Eye (tissue), 1 donor: ENCODE measurements at places on chromosomes 13 and 19.

- DNase-seq, result no peak
Observed at GRCh38 chr13:44389876-44390275, 16.3 kb downstream of the SERP2 start.

DNA sequence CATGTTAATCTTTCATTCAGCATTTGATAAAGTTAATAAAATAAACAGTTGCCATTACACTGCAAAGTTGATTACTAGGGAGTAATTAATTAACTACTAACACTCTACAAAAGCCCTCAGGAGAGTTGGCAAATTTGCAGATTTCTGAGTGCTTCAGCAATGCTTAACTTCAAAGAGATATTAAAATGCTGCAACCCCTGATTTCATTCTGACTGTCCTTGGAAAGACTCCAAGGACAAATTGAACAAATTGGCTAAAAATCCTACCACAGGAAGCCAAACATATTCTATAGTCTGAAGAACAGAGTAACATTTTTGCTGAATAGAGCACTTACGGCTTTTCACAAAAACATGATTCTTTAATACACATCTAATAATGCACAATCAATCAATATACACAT lies 1543.0 kb downstream of the SLITRK5 start:
- DNase-seq, result no peak

DNA sequence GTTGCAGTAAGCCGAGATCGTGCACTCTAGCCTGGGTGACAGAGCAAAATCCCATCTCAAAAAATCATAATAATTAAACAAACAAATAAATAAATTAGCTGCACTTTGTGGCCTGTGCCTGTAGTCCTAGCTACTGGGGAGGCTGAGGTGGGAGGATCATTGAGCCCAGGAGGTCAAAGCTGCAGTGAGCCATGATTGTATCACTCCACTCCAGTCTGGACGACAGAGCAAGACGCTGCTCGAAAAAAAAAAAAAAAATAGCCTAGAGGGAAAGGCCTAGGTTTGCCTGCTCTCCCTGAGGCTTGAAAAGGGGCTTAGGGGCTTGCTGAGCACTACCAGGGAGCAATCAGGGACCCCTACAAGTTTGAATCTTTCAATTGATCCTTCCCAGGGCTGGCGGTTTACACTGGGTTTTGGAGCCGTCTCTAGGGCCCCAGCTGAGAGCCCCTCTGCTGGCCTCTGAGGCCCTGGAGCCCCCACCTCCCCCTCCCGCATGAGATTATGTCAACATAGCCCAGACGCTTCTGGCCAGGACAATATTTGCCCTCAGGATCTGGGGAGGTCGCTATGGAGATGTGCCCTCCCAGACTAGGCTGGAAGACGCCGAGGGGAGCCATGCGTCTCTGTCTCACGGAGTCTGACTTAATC lies 10.4 kb upstream of the GIPR start:
- peak; percentile 56 for DNase-seq

GRCh38 chr19:33398361-33399060 lies 25.0 kb downstream of the CEBPG start:
- no peak for DNase-seq

DNA sequence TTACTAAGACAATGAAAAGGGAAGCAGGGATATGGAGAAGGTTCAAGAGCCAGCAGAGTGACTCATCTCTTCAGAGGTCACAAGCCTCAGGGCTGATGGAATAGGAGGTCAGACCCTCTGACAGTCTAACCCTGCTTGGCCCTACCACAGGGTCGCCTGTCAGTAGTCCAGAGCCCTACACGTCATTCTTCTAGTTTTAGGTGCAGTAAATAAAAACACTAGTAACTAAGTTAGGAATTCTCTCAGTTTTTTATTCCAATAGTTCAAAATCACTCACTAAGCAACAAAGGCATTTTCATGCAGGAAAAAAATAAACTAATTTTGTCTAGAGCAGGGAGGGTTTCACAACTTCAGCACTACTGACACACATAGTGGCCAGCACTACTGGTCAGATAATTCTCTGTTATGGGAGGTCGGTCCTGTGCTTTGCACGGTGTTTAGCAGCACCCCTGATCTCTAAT lies 27.2 kb downstream of the FOXO1 start:
- no peak for DNase-seq

DNA sequence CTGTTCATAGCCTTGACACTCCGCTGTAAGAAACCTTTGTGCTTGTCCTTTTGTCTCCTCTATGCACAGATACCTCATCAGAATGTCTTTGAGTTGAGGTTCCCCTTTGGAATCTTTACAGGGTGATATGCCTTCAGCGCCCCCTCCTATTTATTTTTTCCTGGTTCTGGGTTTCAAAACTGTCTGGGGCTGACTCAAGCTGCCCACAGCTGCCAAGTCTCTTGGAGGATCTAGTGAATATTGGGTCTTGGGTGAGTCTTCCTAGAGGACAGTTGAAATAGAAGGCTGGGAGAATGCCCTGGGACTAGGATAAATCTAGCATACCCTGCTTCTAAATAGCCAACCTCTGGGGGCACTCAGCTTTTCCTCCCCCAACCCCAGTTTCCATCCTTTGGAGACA lies 930 bp downstream of the ZNF136 start:
- DNase-seq, result no peak

DNA sequence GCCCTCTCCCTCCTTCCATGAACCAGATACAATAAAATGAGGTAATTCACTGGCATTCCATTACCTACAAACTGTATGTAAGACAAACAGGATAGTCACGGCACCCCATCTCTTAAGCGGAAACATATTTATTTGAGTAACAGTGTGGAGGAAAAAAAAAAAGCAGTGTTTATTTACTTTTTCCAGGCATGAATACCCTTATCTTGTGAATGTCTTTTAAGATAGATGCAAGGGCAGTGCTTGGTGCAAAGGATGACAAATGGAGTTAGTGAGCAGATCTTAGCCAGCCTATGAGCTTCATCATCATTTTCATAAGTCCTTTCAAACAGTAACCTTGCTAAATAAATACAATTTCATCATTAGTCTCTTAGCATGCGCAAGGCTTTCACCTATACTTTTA lies 1661.8 kb upstream of the SPRY2 start:
- no peak for DNase-seq

DNA sequence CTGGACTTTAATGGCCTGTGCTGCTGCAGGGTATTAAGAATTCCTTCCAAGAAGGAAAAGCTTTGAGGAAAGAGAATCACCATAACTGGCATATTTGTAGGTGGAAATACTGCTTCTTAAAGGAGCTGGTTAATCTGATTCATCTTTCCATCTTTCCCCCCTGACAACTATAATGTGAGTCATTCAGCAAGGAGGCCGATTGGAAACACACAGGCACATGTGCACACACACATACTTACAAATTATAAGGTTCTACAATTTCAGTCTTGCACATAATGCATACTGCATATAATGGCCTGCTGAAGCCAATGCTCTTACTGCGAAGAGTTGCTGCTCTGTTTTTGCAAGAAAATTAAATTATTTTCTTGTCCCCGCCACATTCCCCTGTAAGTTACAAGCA lies 78.8 kb upstream of the TPP2 start:
- no peak for DNase-seq

- no peak for DNase-seq
Observed at GRCh38 chr13:66635526-66635925, 594.6 kb downstream of the PCDH9 start.
